ENCODE measurements at places on chromosomes 11 and 22.

DNA sequence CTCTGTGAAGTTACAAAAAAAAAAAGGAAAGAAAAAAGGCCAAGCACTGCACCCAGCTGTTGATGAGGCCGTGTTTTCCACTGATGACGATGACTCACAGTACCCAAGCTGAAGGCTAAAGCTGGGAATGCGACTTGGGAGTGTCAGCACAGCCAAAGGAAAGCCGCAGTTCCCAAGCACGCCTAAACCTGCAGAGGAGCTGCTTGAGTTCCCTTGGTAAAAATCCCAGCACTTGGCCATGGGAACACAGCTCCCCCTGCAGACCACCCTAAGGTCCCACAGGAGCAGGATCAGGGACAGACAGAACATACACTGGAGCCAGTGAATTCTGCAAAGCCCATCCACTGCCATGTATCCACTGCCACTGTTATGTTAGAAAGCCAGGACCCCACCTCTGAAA lies 39.9 kb downstream of the SERGEF start:
- no peak for DNase-seq

DNA sequence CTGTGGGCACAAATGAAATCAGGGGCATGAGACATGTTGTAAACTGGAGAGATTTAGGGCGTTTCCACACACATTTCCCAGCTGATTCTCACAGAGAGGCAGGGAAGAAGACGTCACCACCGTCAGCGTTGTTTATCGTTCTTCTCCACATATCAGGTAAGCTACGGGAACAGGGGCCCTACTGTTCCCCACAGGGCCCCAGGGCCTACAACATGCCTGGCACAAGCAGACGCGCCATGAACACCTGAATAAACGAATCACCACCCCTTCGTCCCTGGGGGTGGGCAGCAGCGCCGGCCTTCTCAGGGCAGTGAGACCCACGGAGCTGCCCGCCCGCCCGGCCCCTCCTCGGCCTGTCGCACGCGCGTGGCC lies 342 bp downstream of the EFCAB6 start:
- DNase-seq = no peak

- DNase-seq = no peak
Measured at GRCh38 chr11:26243426-26243825, 88.5 kb upstream of the ANO3 start.

DNA sequence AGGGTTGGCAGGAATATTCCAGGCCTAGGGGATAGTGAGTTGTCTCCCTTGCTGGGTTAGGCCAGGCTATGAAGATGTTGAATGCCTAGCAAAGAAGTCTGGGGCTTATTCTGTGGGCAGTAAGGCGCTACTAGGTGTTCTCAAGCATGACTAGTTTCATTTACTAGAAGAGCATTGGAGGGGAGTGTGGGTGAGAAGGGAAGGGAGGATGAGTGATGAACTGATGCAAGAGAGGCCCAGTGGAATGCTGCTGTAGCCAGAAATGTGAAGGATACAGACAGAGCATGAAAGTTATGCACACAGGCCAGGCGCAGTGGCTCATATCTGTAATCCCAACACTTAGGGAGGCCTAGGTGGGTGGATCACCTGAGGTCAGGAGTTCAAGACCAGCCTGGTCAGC lies 33.5 kb downstream of the POU2F3 start:
- DNase-seq = no peak

- no peak for DNase-seq
Measured at GRCh38 chr11:46475926-46476545, 84.5 kb upstream of the CHRM4 start.

DNA sequence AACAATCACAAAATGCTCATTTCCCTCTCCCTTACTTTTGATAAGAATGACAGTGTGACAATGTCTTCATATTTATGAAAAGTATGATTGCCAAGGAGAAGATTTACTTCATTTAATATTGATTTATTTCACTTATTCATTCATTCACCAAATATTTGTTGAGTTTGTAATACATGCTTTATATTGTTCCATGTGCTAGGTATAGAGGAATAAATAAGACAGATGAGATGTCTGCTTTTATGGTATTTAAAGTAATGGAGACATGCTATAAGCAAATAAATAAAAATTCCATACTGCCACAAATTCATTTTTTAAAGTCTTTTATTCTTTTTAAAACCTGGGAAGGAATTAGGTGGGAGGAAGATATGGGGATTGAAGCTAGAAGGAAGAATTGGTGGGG lies 289.4 kb downstream of the GUCY1A2 start:
- DNase-seq = no peak

DNA sequence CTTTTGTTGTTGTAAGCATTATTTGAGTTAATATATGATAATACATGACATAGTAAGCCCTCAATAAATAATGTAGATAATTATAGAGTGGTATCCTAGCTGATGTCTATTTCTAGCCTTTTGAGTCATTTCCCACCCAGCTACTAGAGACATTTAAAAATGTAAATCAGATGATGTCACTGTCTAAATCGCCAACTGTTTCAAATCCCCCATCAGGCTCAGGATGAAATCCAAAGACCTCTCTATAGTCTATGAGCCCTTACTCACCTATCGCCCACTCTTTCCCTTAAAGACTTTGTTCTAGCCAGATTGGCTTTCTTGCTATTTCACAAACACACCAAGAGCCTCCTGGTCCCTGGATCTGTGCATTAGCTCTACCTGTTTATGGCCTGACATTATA lies 135.4 kb upstream of the PLET1 start:
- no peak for DNase-seq

GRCh38 chr22:19397734-19398104 lies 33.8 kb downstream of the HIRA start:
- DNase-seq = no peak

- peak; percentile 14 for DNase-seq
Measured at GRCh38 chr11:115869780-115870431, 365.7 kb upstream of the CADM1 start.

DNA sequence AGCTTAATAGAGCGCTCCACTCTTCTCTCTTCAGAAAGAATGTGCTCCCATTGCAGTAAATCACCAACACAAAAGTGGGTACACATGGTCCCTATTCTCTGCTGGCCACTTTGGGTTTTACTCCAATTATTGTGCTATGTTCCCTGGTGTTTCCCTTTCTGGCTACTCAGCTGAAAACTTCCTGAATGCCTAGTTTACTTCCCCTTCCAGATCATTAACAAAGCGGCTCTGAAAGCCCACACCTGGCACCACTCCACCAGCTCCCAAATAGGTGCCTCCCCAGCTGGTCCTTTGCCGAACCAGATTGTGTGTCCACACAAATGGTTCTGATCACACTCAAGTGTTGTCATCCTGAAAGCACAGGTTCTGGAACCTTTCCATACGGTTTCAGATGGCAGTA lies 443.7 kb downstream of the NTM start:
- no peak for DNase-seq

DNA sequence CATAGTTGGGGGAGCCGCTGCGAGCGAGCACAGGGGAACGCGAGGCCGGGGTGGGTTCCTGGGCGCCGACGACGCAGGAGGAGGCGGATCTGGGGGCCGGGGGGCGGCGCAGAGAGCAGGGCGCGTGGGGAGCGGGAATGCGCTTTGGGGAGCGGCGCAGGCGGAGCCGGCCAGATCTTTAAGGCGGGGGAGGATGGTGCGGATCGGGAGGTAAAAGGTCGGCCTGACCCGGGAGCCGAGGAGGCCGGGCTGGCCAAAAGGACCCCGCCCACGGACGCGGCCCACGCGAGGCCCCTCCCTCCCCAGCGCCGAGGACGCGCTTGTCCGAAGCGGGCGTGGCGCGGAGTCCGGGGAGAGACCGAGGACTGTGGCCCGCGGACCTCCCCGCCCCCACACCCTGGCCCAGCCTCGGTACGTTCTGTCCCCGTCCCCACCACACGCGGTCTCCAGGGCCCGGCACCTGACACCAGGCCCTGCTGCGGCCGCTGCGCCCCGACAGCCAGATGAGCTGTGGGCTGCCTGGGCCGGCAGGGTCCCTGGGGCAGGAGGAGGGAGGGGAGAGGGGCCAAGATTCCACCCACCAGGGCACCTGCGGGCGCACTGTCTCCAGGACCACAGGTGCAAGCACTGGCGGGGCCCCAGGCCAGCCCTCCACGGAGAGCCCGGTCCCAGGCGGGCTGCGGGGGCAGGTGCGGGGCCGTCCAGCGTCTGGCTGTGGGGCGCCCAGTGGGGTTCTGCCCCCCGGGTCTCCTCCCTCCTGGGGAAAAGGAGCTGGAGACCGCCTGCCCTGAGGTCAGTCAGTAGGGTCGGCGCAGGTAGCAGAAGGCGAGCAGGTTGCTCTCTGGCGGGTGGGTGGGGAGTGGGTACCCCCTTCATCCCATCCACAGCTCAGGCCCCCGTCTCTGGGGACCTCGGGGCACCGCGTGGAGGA lies 10.9 kb downstream of the PIM3 start:
- DNase-seq = no peak

- no peak for DNase-seq
Measured at GRCh38 chr11:123517559-123518364, 87.7 kb downstream of the GRAMD1B start.

GRCh38 chr22:27490080-27490479 lies 311.5 kb downstream of the MN1 start:
- no peak for DNase-seq

DNA sequence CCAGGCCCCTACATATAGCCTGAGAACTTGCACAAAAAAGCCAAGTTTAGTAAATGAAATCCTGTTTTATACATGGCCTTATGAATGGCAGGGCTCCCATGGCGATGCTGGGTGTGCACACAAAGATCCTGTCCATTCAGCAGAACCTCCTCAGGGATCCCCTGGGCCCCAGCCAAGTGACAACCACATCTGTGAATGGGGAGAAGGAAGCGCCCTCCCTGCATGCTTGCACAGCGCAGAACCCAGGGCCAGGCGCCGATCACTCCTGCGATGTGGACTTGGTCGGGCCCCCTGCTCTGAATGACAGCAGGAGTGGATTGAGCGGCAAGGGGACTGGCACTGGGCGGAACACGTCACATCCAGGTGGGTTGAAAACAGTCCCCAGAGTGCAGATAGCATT lies 4.5 kb upstream of the CDC42EP2 start:
- no peak for DNase-seq

GRCh38 chr11:31865606-31866300 lies 54.6 kb upstream of the PAX6 start:
- no peak for DNase-seq

GRCh38 chr11:11620921-11621572 lies 758 bp downstream of the GALNT18 start:
- DNase-seq = no peak

DNA sequence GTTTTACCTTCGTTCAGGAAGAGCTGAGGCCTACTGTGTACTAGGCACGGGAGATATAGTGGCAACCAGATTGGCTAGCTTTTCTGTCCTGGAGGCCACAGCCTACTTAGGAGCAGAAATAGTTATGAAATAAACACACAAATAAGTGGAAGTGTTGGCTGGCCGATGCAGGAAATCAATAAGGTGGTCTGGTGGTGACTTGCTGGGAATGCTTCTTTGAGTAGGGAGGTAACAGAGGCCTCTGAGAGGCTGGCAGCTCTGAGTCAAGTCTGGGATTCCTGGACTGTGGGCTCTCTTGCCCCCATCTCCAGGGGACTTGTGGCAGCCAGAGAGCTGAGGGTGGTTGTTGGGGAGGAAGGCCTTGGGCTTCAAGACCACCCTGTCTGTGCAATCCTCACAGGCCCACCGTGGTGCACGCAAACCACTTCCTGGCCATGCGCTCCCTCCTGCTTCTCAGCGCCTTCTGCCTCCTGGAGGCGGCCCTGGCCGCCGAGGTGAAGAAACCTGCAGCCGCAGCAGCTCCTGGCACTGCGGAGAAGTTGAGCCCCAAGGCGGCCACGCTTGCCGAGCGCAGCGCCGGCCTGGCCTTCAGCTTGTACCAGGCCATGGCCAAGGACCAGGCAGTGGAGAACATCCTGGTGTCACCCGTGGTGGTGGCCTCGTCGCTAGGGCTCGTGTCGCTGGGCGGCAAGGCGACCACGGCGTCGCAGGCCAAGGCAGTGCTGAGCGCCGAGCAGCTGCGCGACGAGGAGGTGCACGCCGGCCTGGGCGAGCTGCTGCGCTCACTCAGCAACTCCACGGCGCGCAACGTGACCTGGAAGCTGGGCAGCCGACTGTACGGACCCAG lies 4.1 kb downstream of the SERPINH1 start:
- DNase-seq = no peak

DNA sequence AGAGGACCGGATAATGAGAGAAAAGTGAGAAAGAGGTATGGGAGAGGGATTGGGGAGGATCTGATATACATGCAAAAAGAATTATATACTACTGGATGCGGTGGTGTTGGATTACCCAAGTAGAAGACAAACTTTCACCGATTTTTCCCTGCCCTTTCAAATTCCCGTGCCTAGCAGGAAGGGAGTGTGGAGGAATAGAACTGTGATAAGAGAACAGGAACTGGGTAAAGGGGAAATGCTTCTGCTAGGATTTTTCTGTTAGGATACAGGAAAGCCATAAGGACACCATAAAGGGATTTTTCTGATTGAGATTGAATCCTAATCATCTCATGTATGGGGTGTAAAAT lies 480 bp upstream of the MTMR2 start:
- no peak for DNase-seq

GRCh38 chr11:70582886-70583641 lies 184.7 kb downstream of the CTTN start:
- DNase-seq = no peak

- no peak for DNase-seq
Measured at GRCh38 chr22:44332946-44333345, 20.2 kb upstream of the SHISAL1 start.

DNA sequence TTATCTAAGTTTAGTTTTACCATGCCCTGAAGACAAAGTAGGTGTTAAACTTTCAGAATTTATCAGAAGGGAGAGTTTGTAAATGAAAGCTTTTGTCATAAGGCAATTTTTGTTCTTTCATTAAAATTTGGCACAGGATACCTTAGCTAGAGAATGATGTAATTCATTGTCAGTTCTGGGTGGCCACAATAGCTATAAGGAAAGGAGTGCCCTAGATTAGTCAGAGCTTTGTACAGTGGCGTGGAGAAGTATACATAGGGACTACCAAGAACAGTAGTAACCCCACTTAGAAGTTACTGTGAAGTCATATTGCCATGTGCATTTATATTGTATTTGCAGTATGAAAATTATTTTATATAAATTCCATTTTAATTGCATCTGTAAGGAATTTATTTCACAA lies 126.3 kb upstream of the CARD18 start:
- DNase-seq = no peak

GRCh38 chr11:8671193-8671612 lies 11.3 kb downstream of the TRIM66 start:
- no peak for DNase-seq

DNA sequence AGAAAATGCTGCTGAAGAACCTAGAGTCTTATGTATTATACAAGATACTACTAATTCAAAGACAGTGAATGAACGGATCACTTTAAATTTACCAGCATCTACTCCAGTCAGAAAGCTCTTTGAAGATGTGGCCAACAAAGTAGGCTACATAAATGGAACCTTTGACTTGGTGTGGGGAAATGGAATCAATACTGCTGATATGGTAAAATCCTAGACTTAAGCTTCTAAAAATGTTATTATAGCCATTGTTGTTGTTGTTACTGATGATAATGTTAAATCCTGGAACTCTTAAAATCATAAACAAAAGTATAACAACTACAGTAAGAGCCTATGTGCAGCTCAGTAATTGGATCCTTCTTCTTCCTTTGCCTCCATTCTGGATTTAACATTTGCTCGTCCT lies 38.4 kb downstream of the USP47 start:
- no peak for DNase-seq

- DNase-seq = no peak
Measured at GRCh38 chr22:23386822-23387580, 193.1 kb downstream of the IGLL1 start.

Measured in CD4-positive, alpha-beta T cell treated with Interleukin-21 for 1 hour (primary cell).